Foreskin fibroblast (primary cell): ENCODE measurements at places on chromosomes 2 and 18.

- DNase-seq, result no peak
Measured at GRCh38 chr2:55357927-55358326, 61.7 kb downstream of the CCDC88A start.

- no peak for DNase-seq
Measured at GRCh38 chr2:72851333-72851732, 25.5 kb upstream of the EXOC6B start.

GRCh38 chr18:24220318-24220688 is 81.4 kb downstream of the CABYR start:
- DNase-seq, result no peak

- no peak for DNase-seq
Measured at GRCh38 chr2:220226546-220226945, 599.1 kb downstream of the SLC4A3 start.

- DNase-seq, result no peak
Measured at GRCh38 chr2:54866868-54867267, 143.4 kb downstream of the EML6 start.

DNA sequence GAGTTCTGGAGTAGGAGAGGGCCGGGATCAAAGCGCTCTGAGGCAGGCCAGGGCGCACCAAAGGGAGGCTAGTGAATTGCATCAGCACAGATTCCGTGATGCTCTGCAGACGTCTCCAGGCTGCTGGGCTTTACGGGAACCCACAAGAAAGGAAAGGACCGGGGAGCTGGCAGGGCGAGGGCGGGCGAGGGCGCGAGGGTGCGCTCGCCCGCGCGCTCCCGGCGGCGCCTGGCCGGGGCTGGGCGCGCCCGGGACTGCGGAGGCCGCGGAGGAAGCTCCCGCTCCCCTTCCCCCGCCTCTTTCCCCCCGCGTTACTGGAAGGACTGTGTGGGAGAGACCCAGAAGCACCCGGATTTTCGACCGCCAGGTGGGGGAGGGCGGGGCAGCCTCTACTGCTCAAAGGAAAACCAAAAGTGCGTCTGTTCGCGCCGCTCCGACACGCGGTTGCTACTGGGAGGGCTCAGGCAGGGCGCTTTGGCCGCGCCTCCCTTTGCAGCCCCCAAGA is 2.4 kb upstream of the FOSL2 start:
- DNase-seq, result peak; percentile 94

DNA sequence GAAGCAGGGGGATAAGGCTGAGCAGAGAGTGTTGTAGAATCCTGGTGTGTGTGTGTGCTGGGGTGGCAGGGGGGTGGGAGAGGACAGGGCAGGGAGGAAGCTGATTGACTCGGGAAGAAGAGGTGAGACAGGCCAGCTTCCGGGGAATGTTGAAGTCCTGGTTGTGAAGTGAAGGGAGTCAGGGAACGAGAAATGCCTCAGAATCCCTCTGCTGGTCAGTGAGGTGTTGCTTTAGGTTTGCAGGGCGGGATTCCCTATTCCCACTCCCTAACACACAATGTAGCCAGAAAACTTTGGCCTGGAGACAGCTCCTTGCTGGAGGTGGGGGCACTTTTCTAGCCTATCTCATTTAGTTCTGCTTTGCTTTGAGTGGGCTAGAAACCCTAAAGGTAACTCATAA is 265.1 kb downstream of the HAUS1 start:
- DNase-seq, result no peak

DNA sequence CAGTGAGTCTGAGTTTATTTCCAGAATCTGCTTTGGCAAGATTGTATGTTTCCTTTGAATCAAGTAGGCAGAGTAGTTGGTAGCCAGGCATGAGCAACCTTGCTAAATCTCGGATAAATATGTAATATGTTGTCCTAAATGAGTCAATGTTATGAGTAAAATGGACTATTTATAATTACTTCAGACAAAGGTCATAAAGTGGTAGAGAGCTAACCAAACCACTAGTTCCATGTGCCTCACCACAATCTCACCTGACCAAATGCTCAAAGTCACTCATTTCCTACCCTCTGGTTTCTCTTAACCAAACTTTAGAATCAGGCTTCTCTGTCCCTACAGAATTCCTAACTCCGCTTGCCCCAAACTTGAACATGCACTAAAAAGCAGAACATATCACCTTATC is 261.2 kb upstream of the FSIP2 start:
- DNase-seq, result no peak

DNA sequence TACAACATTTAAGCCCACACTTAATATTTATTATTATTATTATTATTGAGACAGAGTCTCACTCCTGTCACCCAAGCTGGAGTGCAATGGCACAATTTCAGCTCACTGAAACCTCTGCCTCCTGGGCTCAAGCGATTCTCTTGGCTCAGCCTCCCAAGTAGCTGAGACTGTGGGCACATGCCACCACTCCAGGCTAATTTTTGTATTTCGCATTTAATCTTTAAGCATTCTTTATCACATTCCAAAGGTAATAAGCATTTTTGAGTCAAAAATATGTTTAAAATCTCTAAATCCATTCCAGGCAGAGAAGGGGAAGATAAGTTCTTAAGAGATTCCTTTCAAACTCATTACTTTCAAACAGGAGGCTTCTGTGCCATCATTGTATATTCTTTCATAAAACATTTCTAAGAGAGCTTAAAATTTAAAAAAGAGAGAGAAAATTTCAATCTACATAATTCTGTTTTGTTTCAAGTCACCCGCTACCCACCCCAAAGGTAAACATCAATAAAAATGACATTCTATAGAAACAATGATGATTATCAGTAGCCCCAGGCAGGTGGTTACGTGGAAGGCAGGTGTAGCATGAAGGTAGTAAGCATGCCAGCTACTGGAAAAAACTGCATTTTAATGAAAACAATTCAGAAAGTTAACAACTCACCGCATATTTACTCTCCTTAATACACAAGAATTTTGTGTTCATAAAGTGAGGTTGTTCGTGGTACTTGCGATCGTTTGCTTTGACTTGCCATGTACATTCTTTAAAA is 84.4 kb upstream of the NARS1 start:
- DNase-seq, result no peak

GRCh38 chr2:80926168-80926567 is 621.6 kb upstream of the LRRTM1 start:
- no peak for DNase-seq

DNA sequence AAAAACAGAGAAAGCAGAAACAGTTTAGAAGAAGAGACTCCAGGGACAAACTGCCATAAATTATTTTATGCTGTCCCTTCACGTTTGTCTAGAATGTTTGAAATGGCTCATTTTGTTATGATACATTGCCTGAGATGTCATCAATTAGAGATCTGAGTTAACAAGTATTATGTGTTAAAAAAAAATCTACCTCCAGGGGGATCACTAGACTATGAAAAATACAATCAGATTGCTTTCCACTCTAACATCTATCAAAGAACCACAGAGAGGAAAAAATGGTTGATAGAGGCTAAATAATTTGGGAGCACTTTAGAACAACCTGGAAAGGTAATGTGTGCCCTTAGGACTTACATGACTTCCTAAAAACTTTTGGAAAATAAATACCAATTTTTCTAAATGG is 103.8 kb upstream of the CCDC150 start:
- no peak for DNase-seq

GRCh38 chr2:15092691-15093090 is 460.2 kb downstream of the LRATD1 start:
- peak; percentile 2 for DNase-seq

DNA sequence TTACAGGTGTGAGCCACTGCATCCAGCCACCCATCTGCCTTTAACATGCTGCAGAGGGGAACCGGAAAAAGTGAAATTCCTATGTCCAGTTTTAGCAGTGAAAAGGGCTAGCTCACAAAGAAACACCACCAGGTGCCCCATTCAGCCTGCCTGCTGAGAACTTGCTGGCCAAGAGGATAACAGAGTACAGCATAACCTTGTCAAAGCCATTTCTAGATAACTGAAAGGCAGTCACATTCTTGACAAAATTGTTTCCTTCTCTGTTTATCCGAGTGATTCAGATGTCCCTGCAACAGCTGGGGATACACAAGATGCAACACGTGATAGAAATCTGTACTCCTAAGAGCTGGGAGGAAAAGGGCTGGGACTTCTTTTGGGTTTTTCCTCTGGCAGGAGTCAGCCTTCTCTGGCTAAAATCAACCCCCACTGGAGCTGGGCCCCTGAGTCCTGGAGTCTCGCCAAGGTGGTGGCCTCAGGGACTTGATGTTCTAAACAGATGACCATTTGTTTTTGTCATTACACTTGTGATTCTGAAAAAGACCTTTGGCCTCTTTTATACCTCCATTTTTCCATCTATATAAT is 505.4 kb downstream of the BCL11A start:
- no peak for DNase-seq

- DNase-seq, result peak; percentile 75
Measured at GRCh38 chr2:111071600-111072171, 49.0 kb upstream of the BCL2L11 start.

- no peak for DNase-seq
Measured at GRCh38 chr18:71238974-71239624, 950.3 kb downstream of the SOCS6 start.

GRCh38 chr2:101688261-101688660 is 9.2 kb upstream of the MAP4K4 start:
- no peak for DNase-seq

DNA sequence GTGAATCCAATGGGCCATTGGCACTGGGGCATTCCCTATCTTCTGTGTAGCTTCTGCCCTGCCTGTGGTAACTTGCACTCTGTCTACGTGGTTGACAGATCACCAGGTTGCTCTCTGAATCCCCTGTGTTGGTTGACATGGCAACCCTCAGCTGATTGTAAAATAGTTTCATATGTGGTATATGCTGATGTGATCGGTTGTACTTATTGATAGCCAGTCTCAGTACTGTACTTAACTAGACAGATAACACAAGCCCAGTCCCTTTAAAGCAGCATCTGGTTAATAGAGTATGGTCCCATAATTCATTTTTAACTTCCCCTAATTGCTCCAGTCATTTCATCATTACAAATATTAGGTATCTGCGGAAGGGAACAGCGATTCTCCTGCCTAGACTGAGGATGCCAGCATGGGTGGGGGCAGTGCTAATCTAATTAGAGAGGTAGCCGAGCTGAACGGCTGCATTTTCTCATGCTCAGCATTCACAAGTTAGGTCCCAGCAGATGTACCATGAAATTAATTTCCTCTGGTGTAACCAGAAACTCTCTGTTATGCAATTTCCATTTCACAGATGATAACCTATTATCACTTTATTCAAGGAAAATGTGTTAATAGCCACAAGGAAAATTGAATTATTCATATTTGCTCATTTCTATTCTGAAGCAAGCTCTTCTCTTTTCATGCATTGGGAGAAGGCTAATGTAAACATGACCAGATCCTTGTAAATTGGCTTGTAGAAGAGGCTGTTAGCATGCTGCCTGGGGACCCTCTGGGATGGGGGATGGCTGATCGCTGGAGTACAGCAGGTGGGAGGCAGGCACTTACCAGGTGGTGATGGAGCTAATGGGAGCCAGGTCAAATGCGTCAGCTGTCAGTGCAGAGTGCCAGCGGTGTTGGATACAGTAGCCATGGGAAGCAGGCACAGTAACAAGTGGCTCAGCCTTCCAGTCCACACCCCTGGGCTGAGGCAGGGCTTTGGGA is 608.3 kb downstream of the GALR1 start:
- DNase-seq, result no peak

- DNase-seq, result no peak
Measured at GRCh38 chr2:13289310-13289709, 572.6 kb downstream of the TRIB2 start.

GRCh38 chr2:237459226-237459625 is 27.8 kb upstream of the MLPH start:
- no peak for DNase-seq

GRCh38 chr2:224145751-224146355 is 106.8 kb upstream of the SERPINE2 start:
- DNase-seq, result peak; percentile 95

DNA sequence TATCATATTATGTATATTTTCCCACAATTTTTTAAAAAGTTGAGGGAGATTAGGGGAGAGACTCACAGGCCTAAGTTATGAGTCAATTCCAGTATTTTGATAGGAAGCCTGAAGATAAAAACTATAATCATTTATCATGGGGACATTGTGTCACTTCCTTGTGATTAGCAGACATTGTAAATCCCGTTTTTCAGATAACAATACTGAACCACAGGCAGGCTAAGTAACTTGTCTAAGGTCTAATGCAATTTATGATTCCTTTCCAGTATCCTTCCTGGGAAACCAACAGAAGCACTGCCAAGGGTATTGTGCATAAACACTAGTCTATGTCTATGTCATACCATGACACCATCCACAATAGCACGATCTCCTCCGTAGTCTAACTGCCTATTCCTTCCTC is 235.2 kb upstream of the PIK3C3 start:
- DNase-seq, result no peak

- DNase-seq, result no peak
Measured at GRCh38 chr2:238928520-238929241, 80.8 kb downstream of the TWIST2 start.

- no peak for DNase-seq
Measured at GRCh38 chr2:60520151-60520876, 33.1 kb downstream of the BCL11A start.
